ENCODE measurements at places on chromosomes 12 and 14. TPM values are rescaled to one million over a fixed set of nuclear protein-coding genes. Genes with fewer than 3 reads are reported as not detected.

Gene POTEM
- total RNA-seq, result not detected

Gene EMP1
- total RNA-seq, result 231 TPM

Gene NEUROD4
- total RNA-seq, result not detected

Gene HNF1A
- total RNA-seq, result not detected

Gene SLCO1C1
- total RNA-seq, result 4.6 TPM

Gene OR10P1
- total RNA-seq, result not detected

Gene MAP1LC3B2
- total RNA-seq, result 1.7 TPM

Gene MUCL1
- not detected for total RNA-seq

Gene A2ML1
- 9.8 TPM for total RNA-seq

- no peak for DNase-seq
These were observed 7.2 kb upstream of the C1R start for GRCh38 chr12:7099290-7099996.

DNA sequence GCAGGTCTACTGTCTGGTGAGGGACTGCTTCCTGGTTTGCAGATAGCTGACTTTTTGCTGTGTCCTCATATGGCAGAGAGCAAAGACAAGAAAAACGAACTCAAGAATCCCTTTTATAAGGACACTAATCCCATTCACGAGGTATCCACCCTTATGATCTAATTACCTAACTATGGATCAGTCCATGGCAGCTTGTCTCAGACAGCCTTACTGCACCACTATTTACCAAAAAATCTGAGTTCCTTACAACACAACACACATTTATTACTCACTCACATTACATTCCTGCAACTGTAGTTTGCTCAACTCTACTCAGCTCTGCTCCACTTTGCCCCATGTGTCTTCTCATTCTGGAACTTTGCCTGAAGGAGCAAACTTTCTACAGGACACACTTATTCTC, 10.1 kb upstream of the SLC6A15 start:
- no peak for DNase-seq

DNA sequence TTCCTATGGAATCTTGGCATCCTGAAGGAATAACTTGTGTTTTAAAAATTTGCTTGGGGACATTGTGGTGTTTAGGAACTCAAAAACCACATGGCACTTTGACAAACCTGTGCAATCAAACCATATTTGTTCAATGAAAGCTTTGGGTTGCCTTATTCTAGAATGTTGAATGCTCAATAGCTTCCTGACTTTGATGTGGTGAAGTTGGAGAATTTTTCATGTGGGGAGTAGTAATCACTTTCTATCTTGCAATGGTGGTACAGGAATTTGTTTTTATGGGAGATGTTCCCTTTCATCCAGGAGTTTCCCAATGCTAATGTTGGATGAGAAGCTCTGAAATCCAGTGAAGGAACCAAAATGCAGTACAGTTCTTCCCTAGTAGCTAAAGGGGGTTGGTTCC, 42.2 kb upstream of the LDHB start:
- DNase-seq, result no peak

GRCh38 chr14:91752961-91753360, 21.1 kb upstream of the CATSPERB start:
- no peak for DNase-seq

- no peak for DNase-seq
These were observed 6.1 kb downstream of the ASB8 start for GRCh38 chr12:48151103-48151771.

- no peak for DNase-seq
These were observed 34.9 kb downstream of the PLEKHD1 start for GRCh38 chr14:69519204-69520100.

DNA sequence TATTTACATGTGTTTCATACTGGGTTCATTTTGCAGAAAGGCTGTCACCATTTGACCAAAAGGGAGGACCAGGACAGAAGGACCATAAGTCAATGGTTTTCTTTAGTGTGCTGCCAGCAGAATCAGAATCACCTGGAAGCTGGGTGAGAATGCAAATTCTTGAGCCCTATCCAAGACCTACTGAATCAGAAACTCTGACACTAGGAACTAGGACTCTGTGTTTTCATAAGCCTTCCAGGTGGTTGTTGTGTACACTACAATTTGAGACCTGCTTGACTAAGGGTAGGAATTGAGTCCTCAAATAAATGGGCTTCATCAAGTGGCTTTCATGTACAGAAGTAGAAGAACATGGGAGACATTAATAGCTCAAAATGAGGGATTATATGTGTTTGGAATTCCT, 32.2 kb downstream of the PDE6H start:
- no peak for DNase-seq

GRCh38 chr12:106171117-106171750, 32.5 kb upstream of the NUAK1 start:
- DNase-seq, result no peak

DNA sequence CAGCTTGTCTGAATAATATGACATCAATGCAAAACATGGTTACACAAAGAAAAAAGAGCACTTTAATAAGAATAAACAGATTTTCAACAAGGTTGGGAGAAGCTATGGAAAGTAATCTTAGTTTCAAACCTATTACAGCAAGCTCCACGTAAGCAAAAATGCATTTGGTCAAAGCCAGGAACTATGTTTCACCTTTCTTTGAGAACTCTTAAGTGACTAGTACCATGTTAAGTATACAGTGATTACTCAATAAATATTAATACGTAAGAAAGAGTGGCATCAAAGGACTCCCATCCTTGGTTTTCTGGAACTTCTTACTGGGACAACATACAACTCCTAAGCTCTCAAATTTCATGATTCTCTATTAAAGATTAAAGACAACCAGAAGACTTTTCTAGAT, 80.7 kb downstream of the ABCC9 start:
- DNase-seq, result no peak

- no peak for DNase-seq
These were observed 62.8 kb upstream of the NAV3 start for GRCh38 chr12:77767756-77768343.

DNA sequence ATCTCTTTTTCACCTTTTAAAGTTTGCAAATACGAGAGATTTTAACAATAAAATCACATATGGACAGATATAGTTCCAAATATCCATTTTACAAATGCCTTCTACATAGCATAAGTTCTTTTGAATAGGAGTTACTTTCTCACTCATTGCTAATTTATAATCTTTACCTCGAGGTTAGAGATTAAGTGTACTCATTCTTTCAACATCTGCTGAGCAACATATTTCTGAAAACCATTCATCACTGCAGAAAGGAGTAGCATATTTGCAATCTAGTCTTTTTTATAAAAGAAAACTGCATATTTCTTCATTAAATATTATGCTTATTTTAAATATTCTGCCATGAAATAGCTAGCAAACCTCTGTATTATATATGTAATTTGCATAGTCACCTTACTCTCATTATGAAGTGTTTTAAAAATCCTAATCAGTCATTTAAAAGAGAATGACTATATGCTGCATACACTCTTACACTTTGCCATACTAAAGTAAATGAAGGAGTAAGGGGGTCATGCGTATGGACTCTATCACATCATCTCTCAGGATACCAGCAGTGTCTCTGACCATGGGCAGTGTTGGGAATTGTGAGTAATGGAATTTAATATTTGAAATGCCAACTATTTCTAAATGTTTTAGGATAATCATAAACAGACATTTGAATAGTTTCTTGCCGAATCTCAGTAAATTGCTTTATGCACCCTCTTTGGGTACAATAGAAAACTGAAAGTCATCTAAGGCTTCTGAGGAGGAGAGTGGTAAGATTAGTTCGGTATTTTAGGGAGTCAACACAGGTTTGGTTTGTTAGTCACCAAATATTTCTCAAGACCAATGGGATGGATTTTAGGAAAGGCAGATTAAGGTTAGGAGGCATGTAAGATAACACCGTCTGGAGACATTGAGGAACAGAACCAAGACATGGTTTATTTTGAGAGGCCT, 524.8 kb upstream of the ATP2B1 start:
- no peak for DNase-seq

- no peak for DNase-seq
These were observed 72.7 kb downstream of the RIN3 start for GRCh38 chr14:92585981-92586937.

- no peak for DNase-seq
These were observed 45.2 kb upstream of the ISM2 start for GRCh38 chr14:77543637-77544334.

GRCh38 chr12:9883175-9883574, 1.9 kb downstream of the KLRF2 start:
- no peak for DNase-seq

All from tibial nerve (tissue), 4 donors.